Right atrium auricular region (tissue), 2 donors: ENCODE measurements at places on chromosomes 6 and 20. TPM values are rescaled to one million over a fixed set of nuclear protein-coding genes. Genes with fewer than 3 reads are reported as not detected.

IL17A gene
- not detected for total RNA-seq

NEURL2 gene
- 8.8 TPM for total RNA-seq

DNA sequence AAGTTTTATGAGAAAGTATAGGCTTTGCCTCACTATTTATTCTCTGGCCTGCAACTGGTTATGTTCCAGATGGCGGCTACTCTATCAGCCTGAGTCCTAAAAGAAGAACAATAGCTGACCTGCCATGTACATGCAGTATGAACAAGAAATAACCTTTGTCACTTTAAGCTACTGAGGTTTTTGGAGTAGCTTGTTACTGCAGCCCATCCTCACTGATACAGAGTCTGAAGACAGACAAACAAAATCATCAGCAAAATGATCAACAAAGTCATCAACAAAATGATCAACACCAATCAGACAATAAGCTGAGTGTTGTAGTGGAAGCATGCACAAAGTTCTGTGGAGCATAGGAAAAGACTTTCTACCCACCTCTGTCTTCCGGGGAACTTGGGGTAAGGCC is 82.5 kb downstream of the PLCG1 start:
- DNase-seq: no peak

DNA sequence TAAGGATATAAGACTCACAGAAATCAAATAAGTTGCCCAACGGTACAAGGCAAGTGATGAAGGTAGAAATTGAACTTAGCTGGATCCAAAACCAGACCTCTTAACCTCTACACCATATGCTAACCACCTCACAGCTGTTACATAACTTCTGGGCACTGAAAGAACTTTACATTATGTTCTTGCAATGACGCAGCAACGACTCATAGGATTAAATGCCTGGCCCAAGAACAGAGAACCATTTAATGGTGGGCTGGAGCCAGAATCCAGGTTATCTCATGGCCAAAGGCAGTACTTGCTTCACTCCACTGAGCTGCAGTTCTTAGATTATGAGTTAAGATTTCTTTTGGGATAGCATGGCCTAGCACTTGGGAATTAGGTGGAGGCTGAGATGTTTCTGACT is 4.4 kb downstream of the TRMT6 start:
- no peak for DNase-seq
